ENCODE measurements at places on chromosomes 3 and 15. TPM values are rescaled to one million over a fixed set of nuclear protein-coding genes. Genes with fewer than 3 reads are reported as not detected.

NOX5 gene
- 0.21 TPM for total RNA-seq

SERINC4 gene
- total RNA-seq: 0.28 TPM

- no peak for DNase-seq
These were observed 459.2 kb upstream of the ALCAM start for GRCh38 chr3:104907507-104907906.

HGD gene
- 0.14 TPM for total RNA-seq

AADACL2 gene
- not detected for total RNA-seq

- DNase-seq: no peak
These were observed 64.8 kb upstream of the SATB1 start for GRCh38 chr3:18489939-18490338.

LRRIQ4 gene
- total RNA-seq: 0.16 TPM

SYNPR gene
- total RNA-seq: not detected

DNA sequence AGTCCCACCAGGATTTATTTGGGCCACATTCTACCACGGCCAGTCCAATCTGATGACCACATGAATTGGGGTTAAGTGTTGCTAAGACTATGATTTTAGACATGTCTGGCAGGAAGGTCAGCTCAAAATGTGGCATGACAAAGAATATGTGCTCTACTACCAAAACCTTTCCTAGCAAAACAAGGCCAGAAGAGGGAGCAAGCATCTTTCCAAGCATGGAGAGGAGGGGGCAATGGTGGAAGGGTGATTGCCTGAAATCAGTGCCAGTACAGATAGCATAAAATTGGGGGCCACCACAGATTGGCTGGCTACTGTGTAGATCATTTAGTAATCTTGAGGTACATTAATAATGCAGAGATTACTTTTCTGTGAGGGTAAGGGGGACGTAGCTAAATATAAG lies 43.2 kb downstream of the TMEM39A start:
- no peak for DNase-seq

- DNase-seq: no peak
These were observed 7.0 kb downstream of the MAPKAPK3 start for GRCh38 chr3:50623840-50624474.

Measured in activated T-helper 2 cell treated with anti-CD3 and anti-CD28 coated beads, Interferon-gamma antibody, Interleukin-2, Interleukin-4, amounts not matched to agents 10 μg/mL and 5 μg/mL and 100 μg/mL, durations not matched to agents 14 hours and 24 hours and 36 hours (primary cell).